ENCODE measurements at places on chromosomes 1 and 21. TPM values are rescaled to one million over a fixed set of nuclear protein-coding genes. Genes with fewer than 3 reads are reported as not detected.

The APOBEC4 gene
- total RNA-seq = not detected

The FALEC gene
- 0.80 TPM for total RNA-seq

The LORICRIN gene
- not detected for total RNA-seq

The LRRC39 gene
- total RNA-seq = 0.40 TPM

The SLC30A1 gene
- 46.2 TPM for total RNA-seq

The TRIM67 gene
- total RNA-seq = 0.65 TPM

The KIF26B gene
- 6.1 TPM for total RNA-seq

The PTPN7 gene
- total RNA-seq = not detected

The CATSPERE gene
- total RNA-seq = 0.50 TPM

The AMPD1 gene
- not detected for total RNA-seq

The SLC44A3 gene
- 33.9 TPM for total RNA-seq

The CAPN9 gene
- 0.72 TPM for total RNA-seq

The TMEM183A gene
- total RNA-seq = 75.8 TPM

The ADGRL2 gene
- 96.3 TPM for total RNA-seq

The SELP gene
- 0.31 TPM for total RNA-seq

The DCDC2B gene
- not detected for total RNA-seq

The DIRAS3 gene
- total RNA-seq = 4.4 TPM

Data from type B pancreatic cell (in vitro differentiated cells).